ENCODE measurements at places on chromosomes 5 and 9. TPM values are rescaled to one million over a fixed set of nuclear protein-coding genes. Genes with fewer than 3 reads are reported as not detected.

GRCh38 chr9:19140259-19140658 is 13.0 kb upstream of the PLIN2 start:
- DNase-seq = no peak

DNA sequence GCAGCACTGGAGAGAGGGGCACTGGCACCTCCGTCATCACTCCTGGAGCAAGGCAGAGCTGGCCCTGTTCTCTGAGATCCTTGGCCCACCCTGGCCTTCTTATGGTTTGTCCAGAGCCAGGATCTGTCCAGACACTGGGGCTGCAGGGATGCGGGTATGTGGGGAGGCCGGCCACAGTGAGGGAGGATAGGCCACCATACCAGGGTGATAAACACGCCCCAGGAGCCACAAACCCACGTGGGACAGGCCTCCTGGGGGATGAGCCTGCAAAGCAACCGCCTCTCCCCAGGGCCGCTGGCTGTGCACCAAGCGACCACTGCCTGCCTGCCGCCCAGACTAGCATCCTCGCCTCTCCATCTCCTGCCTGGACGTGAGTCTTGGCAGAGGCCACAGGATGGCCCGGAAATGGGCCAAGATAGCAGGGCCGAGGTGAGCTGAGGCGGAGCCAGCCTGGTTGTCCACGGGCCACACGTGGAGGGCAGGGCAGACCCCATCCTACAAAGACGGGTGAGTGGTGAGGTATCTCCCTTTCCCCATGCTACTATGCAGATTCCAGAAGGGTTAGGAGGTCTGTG is 4.5 kb downstream of the OBP2A start:
- DNase-seq = no peak

DNA sequence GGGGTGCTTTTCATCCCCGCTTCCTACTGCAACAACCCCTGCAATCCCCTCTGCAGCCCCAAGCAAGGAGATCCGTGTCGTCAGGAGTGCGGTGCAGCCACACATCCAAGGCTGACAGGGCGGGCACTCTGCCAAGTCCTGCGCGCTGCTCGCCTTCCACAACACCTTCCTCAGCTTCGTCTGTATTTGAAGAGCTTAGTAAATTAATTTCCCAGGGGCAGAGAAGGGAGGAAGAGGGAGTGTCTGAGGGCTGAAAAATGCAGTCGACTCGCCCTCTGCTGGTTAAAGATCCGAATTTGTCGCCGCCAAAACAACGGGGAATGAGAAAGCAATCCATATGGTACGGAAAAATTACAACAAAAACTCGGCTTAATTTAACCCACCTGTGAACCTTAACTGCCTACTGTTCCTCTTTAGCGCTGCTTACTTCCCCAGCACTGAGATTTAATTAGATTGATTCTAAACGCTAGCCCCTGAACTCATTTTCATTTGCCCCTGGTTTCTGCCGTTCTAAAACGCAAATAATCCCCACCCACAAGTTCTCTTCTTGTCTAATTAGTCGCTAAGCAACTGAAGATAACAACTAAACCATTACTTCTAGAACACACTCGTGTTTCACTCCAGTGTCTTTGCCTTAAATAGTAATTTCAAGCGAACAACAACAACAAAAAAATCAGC is 10.9 kb upstream of the PCDHB1 start:
- peak; percentile 92 for DNase-seq

DNA sequence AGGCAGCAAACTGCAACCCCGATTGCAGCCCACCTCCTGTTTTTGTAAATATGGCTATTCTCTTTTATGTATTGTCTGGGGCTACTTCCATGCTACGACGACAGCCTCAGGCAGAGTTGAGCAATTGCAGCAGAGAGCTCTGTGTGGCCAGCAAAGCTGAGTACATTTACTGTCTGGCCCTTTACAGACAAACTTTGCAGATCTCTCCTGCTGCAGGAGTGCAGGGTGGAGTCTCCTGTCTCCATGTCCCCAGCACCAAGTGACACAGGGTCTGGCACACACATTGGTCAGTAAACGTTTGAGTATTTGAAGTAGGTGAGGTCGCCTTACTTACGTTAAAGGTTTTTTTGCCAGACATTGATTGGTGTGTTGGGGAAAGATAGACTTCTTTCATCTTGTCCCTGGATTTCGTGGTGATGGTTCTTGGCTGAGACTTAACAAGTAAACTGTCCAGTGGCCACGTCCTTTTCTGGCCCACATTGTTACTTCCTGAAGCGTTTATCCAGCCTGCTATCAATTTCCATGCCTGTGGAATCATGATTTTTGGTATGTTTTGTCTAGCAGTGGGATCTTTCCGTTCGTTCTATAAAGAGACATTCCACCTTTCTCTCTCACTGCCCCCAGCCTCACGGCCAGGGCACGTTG is 27.2 kb downstream of the PRRC2B start:
- DNase-seq = peak; percentile 56

- no peak for DNase-seq
Measured at GRCh38 chr9:27471789-27472188, 52.3 kb upstream of the IFNK start.

The SPINK13 gene
- not detected for total RNA-seq

DNA sequence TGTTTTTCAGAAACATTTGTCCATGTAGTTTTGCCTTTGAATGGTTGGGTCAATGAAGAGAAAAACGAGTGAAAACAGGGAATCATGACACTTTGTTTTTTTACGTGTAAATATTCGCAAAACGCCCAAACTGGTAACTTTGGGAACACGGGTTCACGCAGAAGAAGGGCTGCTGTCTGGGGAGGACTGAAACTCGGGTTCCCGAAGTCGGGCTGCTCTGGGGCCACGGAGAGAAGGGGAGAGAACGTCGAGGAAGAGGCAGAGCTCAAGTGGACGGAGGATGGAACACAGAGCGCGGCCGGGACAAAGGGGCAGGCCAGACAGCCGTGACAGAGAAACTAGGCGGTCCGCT is 478 bp upstream of the SETD9 start:
- DNase-seq = no peak

GRCh38 chr9:93126825-93127368 is 7.2 kb downstream of the NINJ1 start:
- DNase-seq = peak; percentile 32

- DNase-seq = no peak
Measured at GRCh38 chr5:143470120-143470519, 66.6 kb upstream of the NR3C1 start.

The GFI1B gene
- total RNA-seq = 1.0 TPM

- no peak for DNase-seq
Measured at GRCh38 chr5:58043032-58043945, 416.6 kb downstream of the PLK2 start.

GRCh38 chr9:98190757-98191105 is 1.7 kb downstream of the CORO2A start:
- no peak for DNase-seq

The DOCK8 gene
- total RNA-seq = 0.94 TPM

The CDC20B gene
- not detected for total RNA-seq

GRCh38 chr9:86406366-86406765 is 52.2 kb upstream of the TUT7 start:
- no peak for DNase-seq

- DNase-seq = peak; percentile 80
Measured at GRCh38 chr5:171207256-171207847, 101.7 kb upstream of the TLX3 start.

GRCh38 chr5:105878402-105878801 is 1792.3 kb downstream of the EFNA5 start:
- no peak for DNase-seq

DNA sequence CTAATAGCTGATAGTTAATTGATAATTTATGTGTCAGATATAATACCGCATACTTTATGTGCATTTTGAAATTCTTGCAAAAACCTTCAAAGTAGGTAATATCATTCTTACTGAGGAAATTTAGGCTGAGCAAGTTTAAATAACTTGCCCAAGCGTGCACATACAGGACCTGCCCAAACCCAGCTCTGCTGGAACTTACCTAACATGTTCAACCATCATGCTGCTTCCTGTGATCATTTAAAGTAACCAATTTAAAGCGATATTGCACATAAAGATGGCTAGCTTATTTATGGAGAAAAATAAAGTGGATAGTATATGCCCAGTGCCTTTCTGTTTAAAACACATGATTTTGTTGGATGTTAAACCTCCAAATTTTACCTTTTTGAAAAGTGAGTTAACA is 4.3 kb downstream of the FAM174A start:
- no peak for DNase-seq

GRCh38 chr5:34496701-34497469 is 159.2 kb upstream of the RAI14 start:
- no peak for DNase-seq

Data from GM23338 (cell line).